Stimulated activated CD4-positive, alpha-beta T cell treated with anti-CD3 and anti-CD28 coated beads, TNF-alpha, amount 100 ng/mL, for 4 hours (primary cell): ENCODE measurements at places on chromosomes 5 and 9.

GRCh38 chr9:12802093-12802492, 27.3 kb downstream of the LURAP1L start:
- no peak for DNase-seq

- no peak for DNase-seq
These were observed 95.8 kb upstream of the DAP start for GRCh38 chr5:10856683-10857337.

DNA sequence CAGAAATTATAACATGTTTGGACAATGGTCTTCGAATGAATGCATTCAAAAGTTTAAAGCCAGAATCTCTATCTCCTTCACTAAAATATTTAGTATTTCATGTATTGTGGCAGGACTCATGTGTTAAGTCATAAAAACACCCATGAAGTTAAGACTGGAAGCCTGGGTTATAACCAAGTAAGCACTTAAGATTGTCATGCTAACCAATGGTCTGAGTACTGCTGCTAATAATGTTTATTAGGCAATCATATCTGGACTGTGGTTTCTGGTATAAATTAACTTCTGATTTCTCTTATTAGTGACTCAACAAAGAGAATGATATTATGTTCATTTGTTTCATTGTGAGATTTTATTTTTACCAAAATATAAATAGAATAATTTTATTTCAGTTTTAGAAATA, 297.9 kb upstream of the EDIL3 start:
- DNase-seq = no peak

DNA sequence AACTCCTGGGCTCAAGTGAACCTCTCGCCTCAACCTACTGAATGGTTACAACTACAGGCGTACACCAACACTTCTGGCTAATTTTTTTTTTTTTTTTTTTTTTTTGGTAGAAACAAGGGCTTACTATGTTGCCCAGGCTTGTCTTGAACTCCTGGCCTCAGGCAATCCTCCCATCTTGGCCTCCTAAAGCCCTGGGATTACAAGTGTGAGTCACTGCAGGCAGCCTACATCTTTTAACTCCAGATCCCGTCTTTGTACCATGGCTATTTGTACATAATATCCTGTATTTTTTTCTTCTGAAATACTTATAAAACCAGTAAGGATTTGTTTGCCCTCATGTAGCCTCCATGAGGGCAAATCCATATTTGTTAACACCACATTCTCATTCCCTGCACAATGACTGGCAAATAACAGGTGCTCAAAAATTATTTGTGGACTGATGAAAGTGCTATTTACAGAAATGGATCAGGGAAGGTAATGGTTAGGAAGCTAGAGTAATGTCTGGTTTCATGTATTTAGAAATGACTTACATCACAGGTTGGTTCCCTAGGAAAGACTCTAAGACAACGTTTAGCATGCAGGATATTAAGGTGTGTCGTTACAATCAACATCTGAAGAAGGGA, 51.9 kb upstream of the POU5F2 start:
- no peak for DNase-seq

DNA sequence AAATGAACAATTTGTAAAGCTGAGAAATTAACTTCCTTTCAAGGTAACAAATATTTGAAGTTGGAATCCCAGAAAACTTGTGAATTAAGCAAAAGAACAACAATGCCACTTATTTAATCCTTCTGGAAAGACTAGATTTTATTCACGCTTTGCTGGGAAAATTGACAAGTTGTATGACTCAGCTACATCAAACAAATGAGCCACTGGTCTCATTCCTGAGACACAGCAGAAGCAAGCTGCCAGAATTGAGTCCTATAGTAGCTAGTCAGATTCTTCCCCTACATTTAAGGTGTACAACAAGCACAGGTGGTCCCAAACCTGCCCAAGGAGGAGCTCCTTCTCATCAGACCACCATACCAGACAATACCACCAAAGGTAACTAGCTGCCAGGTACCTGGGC, 280.7 kb downstream of the SPOCK1 start:
- no peak for DNase-seq
